ENCODE measurements at places on chromosomes 11 and 22.

GRCh38 chr11:17572791-17573460, 25.9 kb downstream of the OTOG start:
- DNase-seq: no peak

- DNase-seq: no peak
These were observed 20.7 kb upstream of the FAM181B start for GRCh38 chr11:82754410-82754809.

DNA sequence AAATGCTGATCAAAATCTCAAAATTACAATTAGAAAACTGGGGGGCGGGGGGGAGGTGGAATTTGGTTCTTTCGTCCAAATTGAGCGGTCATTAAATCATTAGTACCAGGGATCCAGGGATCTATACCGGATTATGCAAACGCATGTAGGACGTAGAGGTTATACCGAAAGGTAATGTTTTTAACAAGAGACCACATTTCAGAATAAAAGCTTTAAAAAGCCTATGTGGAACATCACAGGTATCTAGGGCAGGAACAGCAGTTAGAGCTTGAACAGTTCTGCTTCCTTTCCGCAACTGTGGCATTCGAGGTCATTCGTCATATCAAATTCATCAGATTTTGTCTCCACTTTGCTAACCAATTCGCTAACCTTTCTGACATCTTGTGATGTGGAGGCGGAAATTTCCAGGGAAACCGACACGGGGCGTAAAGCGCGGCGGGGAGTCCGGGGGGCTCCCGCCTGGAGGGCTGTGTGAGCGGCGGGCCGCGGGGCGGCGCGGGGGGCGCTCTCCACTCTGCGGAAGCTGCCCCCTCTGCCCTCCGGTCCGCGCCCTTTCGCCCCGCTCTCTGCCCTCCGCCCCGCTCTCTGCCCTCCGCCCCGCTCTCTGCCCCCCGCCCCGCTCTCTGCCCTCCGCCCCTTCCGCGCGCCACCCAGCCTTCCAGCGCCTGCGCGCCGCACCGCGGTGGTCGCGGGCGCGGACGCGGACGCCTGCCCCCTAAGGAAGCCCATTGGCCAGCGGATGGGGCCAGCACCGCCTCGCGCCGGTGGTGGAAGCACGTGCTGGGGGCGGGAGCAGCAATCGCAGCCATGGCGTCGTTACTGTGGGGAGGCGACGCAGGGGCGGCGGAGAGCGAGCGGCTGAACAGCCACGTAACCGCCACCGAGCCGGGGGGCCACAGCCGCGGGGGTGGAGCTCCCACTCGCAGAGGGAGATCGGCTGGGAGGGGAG, at the start of gene DDX25:
Gene DDX25 (plus strand): TSS at position 798 of the 949 bp plus-strand sequence. CDS start 10 bp downstream, at position 808.
- peak; percentile 31 for DNase-seq

- DNase-seq: no peak
These were observed 565.1 kb upstream of the CCDC179 start for GRCh38 chr11:23425381-23425780.

DNA sequence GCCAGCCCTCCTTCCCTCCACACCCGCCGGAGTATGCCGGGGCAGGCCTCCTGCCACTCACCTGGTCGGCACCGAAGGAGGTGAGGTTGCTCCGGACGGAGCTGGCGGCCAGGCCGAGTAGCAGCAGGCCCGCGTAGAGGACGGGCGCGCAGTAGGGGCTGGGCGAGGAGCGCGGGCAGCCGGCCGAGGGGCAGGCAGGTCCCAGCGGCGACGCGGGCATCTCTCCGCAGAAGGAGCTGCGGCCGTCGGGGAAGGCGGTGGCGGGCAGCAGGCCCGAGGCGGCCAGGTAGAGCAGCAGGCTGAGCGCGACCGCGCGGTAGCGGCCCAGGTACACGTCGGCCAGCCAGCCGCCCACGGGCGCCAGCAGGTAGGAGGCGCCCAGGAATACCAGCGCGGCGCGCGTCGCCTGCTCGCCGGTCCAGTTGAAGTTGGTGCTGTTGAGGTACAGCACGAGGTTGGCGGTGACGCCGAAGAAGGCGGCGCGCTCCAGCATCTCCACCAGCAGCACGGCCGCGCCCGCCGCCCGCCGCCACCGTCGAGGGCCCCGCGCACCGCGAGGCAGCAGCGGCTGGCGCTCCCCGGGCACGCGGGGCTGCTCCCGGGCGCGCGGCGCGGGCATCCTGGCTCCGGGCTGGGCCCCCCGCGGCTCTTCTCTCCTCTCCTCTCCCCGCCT, 907 bp downstream of the SLC15A3 start:
- peak; percentile 64 for DNase-seq

DNA sequence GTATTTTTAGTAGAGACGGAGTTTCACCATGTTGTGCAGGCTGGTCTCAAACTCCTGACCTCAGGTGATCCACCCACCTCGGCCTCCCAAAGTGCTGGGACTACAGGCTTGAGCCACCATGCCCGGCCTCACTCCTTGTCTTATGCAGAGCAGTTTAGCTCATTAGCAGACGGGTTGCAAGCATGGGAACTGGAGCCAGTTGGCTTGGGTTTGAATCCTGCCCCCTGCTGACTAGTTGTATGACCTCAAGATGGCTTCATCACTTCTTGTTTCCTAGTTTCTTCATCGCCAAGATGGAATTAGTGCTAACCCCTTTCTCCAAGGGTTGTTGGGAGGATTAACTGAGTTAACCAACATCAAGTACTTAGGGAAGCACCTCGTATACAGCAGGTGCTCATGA, 23.4 kb upstream of the RASD2 start:
- DNase-seq: no peak

- DNase-seq: no peak
These were observed 13.1 kb downstream of the WNT7B start for GRCh38 chr22:45963821-45964220.

DNA sequence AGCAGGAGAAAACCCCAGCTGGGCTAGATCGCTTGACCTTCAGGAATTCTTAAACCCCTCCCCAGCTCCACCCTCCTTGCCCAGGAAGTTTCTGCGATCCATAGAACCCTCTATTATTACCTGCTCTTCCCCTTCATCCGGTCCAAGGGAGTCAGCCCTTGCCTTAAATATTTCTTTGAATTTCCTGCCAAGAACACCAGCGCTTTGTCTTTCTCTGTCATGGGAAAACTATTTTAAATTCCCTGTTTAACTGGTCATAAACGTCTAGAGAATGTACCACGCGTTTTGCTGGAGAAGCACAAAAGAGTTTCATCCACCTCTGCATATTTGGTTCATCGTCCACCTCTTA, 496 bp upstream of the TRAF6 start:
- DNase-seq: no peak

DNA sequence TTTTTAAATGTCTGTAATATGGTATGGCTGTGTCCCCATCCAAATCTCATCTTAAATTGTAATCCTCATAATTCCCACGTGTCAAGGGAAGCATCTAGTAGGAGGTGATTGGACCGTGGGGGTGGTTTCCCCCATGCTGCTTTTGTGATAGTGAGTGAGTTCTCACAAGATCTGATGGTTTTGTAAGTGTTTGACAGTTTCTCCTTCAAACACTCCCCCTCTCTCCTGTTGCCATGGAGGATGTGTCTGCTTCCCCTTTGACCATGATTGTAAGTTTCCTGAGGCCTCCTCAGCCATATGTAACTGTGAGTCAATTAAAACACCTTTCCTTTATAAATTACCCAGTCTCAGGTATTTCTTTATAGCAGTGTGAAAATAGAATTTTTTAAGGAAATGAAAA, 31.1 kb upstream of the CD44 start:
- no peak for DNase-seq

- no peak for DNase-seq
These were observed 12.6 kb downstream of the IL2RB start for GRCh38 chr22:37137131-37137530.

DNA sequence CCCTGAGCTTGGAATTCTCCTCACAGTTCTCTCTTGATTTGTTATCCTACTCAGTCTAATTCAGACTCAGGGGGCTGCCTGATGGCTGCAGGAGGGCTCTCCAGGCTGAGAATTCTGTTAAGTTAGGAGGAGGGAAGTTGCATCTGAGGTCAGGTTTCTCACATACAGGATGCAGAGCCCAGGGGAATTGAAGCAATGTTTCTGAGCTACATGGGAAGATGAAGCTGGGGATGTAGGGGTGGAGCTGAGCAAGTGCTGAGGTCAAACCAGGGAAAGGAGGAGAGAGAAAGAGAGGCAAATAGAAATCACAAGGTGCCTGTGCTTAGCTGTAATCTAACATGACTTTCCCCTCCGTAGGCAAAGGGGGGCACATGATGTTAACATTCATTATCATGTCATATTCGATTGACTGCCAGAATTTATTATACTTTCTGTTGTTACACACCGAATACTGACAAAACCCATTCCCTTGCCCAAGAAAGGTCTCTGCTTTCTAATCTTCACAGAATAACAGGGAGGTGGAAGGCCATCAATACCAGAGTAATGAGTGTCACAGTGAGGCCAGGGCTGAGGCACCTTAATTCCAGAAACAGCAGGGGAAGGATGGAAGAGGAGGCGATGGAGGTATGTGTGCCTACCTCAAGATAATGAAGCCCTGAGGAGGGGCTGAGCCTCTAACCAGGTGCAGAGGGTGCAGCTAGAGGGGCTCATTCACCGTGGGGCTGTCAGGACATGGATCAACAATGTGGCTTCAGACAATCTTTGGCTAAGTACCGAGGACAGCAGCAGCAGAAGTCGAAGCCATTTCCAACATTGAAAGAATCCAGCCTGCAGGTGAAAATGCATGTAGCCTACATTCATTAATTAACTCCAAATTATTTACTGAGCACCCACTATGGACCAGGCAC, 205.4 kb upstream of the SNX19 start:
- no peak for DNase-seq

GRCh38 chr11:130085671-130086290, 16.1 kb downstream of the APLP2 start:
- DNase-seq: no peak

- no peak for DNase-seq
These were observed 485.2 kb downstream of the LRRC4C start for GRCh38 chr11:40974186-40974795.

DNA sequence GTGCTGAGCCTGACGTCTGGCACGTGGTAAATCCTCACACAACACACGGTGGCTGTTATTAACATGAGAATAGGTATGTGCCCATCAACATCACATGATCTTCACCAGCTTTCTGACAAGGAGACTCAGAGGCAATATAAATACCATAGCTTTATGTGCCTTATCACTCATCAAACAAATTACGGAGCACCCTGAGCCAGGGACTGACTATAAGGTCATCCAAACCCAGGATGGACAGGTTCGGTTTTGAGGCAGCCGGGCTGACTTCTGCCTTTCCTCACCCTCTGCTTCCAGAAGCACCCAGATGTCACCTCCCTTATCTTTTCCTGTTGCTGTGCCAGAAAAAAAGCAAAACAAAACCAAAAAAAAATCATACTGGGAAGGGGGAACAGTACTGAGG, 5.7 kb upstream of the PLAAT3 start:
- DNase-seq: no peak

DNA sequence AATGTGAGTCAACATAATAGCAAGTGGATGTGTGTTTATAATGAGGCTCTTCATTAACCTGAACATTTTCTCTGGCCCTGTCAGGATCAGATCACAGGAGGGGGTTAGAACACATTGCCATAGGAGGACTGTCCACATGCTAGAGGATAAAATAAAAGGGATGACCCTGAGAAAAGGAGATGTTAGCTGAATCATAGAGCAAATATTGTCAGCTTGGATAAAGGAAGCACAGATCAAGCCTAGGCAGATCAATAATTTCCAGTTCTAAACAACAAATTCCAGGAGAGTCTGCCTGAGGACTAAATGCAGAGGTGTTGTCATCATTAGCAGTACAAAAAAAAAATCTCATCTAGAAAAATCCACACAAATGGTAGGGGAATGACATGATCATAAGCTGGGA, 337.9 kb downstream of the LRRC4C start:
- DNase-seq: no peak

GRCh38 chr11:60781981-60782316, 3.2 kb upstream of the MS4A10 start:
- DNase-seq: no peak

GRCh38 chr11:100681064-100681502, 6.0 kb upstream of the ARHGAP42 start:
- DNase-seq: peak; percentile 63

DNA sequence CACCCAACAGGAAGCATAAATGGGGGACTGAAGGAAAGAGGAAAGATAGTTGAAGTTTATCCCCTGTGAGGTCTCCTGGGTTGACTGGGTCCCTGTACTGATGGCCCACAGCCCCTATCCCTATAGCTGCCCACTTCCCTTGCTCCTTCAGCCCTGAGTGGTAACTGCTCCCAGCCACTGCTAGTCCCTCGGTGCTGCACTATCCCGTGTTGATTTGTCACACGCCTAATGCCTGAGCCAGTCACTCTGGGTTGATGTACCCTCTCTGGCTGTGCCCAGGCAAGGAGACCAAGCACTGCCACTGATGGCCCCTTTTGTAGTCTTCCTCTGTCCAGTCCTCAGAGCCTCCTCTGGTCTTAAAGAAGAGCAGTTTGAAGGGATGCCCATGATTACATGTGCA, 9.6 kb downstream of the GDPD5 start:
- DNase-seq: no peak

DNA sequence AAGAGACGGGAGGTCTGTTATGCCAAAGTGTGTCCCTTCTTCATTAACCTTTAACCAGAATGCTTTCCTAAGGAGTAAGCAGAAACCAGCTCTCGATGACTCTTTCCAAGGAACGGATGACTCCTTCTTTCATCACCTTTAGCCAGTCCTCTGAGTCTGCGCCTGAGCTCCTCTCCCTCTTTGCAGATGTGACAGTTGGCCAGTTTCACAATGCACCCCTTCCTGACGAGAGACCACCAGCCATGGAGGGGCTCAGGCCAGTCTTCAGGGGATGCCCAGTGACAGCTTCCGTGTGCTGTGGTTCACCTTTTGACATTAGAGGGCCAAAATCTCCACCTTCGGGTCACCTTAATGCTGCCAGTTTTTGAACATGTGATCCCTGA, 826.1 kb downstream of the TBC1D22A start:
- DNase-seq: no peak

- peak; percentile 71 for DNase-seq
These were observed 1.8 kb downstream of the IGF2 start for GRCh38 chr11:2137202-2138067.

- no peak for DNase-seq
These were observed 13.2 kb downstream of the ASPHD2 start for GRCh38 chr22:26442086-26442756.

- no peak for DNase-seq
These were observed 23.5 kb upstream of the TIMP3 start for GRCh38 chr22:32777987-32778386.

GRCh38 chr11:60848714-60849151, 6.8 kb downstream of the CCDC86 start:
- DNase-seq: no peak

DNA sequence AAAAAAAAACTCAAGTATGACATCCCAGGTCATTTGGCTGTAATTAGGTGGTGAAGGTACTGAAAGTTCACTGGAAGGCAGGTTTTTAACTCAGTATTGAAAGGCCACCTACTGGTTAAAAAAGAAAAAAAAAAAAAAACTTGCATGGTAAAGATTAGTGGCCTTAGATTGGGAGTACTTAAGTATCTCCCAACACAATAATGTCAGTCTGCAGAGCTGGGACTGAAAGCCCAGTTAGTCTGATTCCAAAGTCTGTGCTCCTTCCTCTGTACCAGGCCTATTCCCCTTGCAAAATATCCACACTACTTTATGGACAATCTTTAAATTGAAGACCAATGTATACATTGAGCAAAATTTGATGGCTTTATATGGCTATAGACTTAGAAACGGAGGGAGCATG, 85.5 kb downstream of the NOX4 start:
- DNase-seq: no peak

GRCh38 chr22:20652130-20652529, 121.8 kb upstream of the SERPIND1 start:
- no peak for DNase-seq

- DNase-seq: no peak
These were observed 54.5 kb downstream of the TRIM44 start for GRCh38 chr11:35717043-35717442.
